NCI-H1436 treated with DMSO at 0.1 percent for 48 hours (cell line): ENCODE measurements at places on chromosomes 4 and X.

- no peak for DNase-seq
Measured at GRCh38 chr4:173370130-173370476, 651 bp upstream of the SAP30 start.

DNA sequence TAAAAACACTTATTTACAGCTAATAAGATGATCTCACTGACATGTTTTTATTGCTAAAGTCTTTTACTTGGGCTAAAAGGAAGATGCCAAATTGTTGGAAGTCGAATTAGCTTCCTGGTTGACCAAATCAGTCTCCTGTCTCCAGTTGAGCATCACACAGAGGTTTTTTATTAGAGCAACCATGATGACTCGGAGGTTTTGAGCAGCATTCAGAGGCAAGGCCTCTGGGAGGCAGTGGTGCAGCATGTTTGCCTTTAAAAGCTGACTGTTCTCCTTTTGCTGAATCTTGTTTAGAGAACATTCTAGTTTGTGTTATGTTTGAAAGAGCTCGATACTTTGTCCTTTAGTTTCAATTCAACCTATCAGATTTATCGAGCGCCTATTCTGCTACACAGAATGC is 2.1 kb downstream of the UCHL1 start:
- DNase-seq, result peak; percentile 39

GRCh38 chrX:32514986-32515385 is 696.4 kb downstream of the DMD start:
- no peak for DNase-seq

DNA sequence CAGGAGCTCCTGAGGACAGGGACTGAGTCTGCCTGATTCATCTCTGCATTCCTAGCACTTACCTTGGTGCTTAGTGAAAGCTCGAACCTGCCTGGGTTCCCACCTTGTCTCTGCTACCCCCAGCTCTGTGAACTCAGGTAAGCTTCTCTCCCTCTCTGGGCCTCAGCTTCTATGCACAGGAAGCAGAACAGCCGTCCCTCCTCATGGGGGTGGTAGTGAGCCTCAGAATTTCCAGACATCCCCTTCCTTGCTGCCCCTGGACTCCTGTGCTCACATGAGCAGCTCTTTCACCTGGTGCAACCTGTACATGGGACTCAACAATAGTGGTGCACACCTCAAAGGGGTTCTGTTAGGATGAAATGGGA is 50.8 kb downstream of the HTRA3 start:
- no peak for DNase-seq

DNA sequence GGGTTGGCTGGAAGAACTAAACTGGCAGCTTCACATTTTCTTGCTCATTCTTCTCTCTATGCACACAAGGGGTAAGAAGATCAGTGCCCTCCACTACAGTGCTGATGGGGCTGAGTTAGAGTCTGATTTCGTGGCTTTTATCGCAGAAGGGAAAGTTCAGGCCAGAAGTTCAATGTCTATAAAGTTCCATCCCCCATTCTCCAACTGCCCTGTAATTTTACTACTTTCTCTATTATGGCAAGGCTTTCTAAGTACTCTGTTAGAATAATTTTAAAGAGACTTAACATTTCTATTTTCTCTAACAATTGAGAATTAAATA is 293.9 kb downstream of the BMPR1B start:
- no peak for DNase-seq

GRCh38 chrX:22378296-22378695 is 105.6 kb downstream of the CBLL2 start:
- no peak for DNase-seq

GRCh38 chr4:16715482-16715881 is 183.0 kb downstream of the LDB2 start:
- no peak for DNase-seq

GRCh38 chrX:32448320-32448719 is 763.0 kb downstream of the DMD start:
- DNase-seq, result no peak

DNA sequence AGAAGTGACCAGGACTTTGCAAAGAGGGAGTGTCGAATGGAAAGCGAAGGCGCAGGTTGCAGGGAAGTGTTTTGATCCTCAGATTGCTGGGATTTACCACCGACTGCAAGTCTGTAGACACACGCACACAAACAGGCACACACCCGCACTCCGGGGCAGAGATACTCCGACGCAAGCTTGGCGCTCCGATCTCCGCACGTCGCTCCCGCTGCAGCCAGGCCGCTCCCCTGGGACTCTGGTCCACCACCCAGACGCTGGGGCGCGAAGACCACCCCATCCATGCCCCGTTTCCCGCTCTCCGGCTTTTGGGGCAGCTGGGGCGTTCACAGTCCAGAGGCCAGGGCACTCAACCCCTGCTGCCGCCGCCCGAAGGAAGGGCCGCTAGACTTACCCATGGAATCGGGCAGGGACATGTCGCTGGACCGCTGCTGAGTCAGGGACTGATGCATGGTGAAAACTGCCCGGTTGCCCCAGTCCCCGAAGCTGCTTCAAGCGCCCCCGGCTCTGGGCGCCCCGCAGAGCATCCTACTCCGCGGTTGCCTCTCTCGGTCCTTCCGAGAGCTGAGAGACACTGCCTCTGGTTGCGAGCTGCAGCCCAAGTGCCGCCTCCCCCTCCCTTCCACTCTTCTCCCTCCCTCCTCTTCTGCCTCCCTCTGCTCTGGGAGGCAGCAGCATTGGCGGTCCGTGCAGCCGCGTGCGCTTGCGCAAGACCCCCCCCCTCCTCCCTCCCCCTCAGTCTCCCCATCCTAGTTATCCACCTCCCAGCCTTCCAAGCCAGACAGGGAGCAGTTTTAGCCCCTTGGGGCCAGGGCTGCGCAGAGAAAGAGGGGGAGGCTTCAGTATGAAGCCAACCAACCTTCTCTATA is at the start of gene TMEM255A:
Gene TMEM255A, minus strand, starts transcription at position 601 of the 866 bp plus-strand sequence. Its CDS starts 152 bp downstream, at position 449.
- peak; percentile 76 for DNase-seq

- no peak for DNase-seq
Measured at GRCh38 chr4:89373394-89373793, 65.8 kb upstream of the GPRIN3 start.

DNA sequence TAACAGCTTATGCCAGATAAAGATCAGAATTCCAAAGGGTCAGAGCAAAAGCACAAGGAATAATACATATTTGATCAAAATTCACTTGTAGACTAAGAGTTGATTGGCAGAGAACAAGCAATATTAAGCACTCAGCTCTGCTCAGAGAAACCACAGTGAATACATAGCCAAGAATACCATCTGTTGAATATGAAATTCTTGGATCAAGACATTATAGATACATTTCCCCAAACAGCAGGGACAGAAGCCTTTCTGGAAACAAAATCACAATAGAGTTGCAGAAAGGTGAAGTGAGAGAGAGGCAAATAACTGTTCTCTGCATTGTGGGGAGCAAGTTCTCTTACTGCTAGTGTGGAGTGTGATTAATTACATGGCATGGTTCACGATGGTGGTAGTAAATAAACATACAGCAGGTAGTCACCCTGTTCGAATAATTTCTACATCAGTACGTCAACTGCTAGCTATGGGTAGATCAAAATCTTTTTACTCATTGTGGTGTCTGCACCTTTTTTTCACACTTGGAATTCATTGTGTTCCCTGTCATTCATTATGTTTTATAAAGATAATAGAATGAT is 366.7 kb downstream of the PCDH7 start:
- no peak for DNase-seq

GRCh38 chr4:126973201-126973600 is 659.6 kb upstream of the INTU start:
- DNase-seq, result no peak

GRCh38 chr4:91345632-91346031 is 958.1 kb upstream of the GRID2 start:
- DNase-seq, result no peak

- no peak for DNase-seq
Measured at GRCh38 chrX:111917591-111917990, 41.6 kb downstream of the TRPC5OS start.

DNA sequence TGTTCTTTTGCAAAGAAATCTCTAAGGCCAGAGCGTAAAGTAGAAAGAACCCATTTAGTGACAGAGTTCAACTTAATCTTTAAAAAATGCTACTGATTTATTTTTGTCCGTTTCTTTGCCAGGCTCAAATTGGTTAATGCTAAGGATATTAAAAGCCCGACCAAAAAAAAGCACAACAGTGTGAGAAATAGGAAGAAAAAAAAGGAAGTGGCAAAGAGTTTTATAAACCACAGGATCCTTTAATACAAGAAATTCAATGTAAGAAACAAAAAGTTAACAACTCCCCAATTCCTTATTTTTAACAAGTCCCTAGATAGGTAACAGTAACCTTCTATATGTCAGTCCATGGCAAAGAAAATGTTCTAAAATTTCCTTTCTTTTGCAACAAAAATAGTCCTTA is 480.4 kb downstream of the ACTRT1 start:
- DNase-seq, result no peak

- DNase-seq, result no peak
Measured at GRCh38 chrX:7146703-7147412, 654 bp upstream of the STS start.

DNA sequence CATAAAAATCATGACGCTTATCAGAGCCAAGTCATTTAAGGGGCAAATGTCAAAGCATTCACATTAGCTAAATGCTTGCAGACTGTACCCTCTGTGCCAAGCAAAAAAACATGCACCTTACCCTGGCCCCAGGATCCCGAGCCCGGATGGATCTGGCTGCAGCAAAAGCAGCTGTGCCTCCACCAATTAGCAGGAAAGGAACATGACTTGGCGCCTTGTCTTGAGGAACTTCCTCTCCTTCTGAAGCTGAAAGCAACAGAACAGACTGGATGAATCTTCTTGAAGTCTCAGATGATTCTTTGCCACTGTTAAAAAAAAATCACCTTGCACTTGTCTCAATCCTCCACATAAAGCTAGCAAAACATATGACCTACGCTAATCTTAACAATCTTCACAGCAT is 18.0 kb downstream of the AIFM1 start:
- DNase-seq, result no peak

DNA sequence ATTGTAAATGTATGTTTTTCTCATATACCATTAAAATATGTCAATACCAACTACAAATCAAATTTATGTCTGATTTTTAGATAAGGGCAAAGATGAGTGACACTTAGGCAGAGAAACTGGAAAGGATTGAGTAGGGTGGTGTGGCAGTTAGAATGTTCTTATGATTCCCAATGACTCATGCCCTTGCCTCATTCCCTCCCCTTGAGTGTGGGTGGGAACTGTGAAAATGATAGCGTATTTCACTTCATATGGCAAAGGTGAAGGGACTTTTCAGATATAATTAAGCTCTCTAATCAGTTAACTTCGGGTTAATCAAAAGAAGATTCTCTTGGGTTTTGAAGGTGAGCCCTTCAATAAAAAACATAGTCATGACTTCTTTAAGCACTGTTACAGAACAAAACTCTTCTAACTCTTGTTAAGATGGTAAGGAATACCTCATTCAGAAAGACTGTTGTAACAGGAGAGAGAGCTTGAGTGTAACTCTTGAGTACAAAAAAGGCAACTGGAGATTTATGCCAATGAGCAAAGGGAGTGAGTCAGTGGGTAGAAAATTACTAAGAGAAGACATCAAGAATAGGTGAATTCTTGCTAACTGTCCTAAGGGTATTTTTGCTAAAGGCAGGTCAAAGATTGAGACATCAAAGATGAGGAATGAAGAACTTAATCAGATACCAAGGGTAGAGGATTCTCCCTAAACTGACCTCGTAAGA is 329.5 kb downstream of the KCTD8 start:
- no peak for DNase-seq

DNA sequence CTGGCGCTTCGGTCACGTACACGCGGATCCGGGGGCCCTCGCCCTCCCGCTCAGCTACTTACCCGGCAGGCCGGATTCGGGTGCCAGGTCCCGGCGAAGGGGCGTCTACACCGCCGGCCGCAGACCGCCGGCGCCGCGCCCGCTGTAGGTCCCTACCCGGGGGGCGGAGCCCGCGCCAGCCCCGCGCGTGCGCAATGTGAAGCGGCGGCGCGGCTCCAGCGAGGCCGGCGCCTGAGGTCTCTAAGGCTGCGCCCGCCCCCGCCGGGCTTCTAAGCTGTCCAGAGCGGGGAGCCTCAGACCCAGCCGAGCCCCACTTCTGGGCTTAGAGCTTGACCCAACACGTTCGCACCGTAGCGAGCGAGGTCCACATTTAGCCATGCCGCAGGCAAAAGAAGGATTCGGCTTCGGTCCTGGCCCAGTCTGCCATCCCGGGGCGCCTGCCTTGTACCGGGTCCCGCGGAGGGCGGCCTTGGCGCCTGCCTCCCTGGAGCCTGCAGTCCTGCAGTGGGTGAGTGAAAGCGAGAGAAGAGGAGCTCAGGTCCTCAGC is at the start of gene ZNF518B:
Gene ZNF518B, minus strand, starts transcription at position 172 of the 547 bp plus-strand sequence. CDS start 11,098 bp downstream, outside the sequence.
- DNase-seq, result no peak

DNA sequence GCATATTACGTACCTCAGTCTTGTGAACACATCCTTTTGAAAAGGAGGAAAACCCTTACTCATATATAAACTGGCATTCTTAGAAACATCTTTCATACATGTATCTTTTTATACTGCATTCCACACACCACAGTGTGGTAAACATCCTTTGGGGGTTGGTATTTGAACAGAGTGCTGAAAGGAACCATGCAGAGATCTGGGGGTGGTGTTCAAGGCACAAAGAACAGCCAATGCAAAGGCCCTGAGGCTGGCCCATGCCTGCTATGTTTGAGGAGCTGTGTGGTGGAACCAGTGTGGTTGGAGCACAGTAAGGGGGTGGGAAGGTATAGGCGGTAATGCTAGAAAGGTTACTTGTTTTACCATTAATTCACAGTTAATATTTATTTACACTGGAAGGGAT is 2.0 kb downstream of the ELK1 start:
- DNase-seq, result no peak

DNA sequence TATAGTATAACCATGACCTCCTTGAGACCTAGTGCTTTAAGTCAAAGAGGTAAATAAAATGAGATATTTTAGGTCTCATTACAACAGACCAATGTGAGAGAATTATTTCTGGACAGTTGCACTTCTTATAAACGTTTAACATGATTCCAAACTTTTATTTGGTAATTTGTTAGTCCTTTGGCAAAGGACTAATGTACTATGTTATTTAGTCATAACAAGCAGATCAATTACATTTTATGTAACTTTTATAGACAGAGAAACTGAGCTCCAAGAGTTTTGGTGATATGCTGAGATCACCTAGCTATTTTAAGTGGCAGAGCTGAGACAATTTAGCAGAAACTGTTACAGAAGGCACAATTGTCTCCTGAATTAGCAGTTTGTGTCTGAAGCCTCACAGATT is 2.6 kb upstream of the SNCA start:
- DNase-seq, result no peak

DNA sequence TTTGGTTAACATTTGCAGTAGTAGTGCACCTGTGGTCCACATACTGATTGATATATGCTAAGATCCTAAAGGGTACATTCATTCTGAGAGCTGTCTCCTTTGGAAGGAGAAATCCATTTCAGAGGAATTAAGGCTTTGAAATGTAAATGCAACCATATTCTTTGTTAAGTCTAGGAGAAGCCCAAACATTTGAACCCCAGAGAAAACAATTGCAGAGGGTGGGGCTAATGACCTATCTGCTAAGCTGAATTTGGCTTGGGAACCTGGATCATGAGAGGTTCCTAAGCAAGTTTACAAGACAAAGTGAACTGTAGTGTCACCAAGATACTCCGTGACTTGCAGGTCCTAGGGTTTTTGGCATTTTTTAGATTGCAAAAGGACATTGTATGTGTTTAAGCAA is 41.2 kb downstream of the LAS1L start:
- no peak for DNase-seq

- no peak for DNase-seq
Measured at GRCh38 chr4:10173037-10173753, 56.6 kb upstream of the WDR1 start.

GRCh38 chr4:85672116-85672515 is 197.2 kb downstream of the ARHGAP24 start:
- DNase-seq, result no peak
